NCI-H460 (cell line): ENCODE measurements at places on chromosomes 6 and 20.

GRCh38 chr20:31863296-31864085 is 6.8 kb downstream of the DUSP15 start:
- DNase-seq, result no peak

GRCh38 chr6:149752600-149753373 is 3.2 kb downstream of the PCMT1 start:
- DNase-seq, result no peak

DNA sequence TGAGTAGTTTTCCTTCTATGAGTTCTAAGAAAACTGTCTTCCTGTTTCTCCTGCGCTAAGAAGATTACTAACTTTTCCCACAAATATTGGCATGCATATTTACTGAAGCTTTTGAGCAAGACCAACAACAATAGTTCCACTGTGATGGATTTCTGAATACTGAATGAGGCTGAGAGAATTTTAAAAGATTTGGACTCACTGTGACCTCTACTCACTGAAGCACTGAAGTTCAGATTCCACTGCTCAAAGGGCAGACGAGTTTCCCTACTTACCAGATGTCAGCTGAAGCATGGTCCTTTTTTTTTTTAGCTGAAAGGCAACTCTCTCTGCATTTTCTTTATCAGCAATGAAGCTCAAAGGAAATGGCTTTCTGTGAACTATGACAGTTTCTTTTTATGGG is 718.5 kb downstream of the RFPL4B start:
- no peak for DNase-seq

GRCh38 chr6:137214931-137215330 is 4.3 kb downstream of the IFNGR1 start:
- DNase-seq, result no peak

DNA sequence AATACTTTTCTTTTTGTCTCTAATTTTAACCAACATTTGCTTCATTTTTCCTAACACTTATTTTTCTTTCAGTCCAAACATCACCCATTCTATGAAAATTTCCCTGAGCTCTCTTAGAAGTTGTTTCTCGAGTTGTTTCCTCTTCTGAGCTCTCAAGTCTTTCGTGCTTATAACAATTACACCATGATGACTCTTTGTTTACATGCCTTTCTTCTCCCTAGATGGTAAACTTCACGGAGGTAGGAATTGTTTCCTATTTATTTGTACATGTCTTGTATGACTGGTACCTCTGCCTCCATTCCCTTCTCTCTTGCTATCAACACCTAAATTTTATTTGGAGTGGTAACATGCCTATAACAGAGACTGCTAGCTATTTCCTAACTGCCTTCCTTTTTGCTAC is 6.4 kb downstream of the BLOC1S5 start:
- no peak for DNase-seq

DNA sequence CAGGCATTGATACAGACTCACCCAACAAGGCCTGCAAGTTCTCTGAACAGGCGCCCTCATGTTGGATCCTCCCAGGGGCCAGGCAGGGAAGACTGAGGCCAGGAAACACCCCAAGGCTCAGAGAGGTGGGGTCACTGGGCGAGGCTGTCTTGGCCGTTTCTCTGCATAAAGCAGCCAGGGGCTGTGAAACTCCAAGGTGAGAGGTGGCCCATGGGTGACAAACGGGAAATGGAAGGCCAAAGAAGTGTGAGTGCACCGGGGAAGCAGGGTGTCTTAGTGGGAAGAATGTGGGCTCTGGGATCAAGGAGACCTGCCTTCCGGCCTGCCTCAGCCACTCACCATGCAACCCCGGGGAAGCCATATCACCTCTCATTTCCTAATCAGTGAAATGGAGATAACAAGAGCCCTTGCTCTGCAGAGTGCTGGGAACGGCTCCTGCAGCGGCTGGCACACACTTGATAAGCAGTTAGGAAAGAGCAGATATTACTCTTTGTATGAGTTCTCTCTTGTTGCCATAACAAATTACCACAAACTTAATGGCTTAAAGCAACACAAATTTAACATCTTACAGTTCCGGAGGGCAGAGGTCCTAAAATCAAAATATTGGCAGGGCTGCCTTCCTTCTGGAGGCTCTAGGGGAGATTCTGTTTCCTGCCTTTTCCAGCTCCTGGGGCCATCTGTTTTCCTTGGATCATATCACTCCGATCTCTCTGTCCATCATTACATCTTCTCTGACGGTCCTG is 168.6 kb downstream of the NFATC2 start:
- no peak for DNase-seq

DNA sequence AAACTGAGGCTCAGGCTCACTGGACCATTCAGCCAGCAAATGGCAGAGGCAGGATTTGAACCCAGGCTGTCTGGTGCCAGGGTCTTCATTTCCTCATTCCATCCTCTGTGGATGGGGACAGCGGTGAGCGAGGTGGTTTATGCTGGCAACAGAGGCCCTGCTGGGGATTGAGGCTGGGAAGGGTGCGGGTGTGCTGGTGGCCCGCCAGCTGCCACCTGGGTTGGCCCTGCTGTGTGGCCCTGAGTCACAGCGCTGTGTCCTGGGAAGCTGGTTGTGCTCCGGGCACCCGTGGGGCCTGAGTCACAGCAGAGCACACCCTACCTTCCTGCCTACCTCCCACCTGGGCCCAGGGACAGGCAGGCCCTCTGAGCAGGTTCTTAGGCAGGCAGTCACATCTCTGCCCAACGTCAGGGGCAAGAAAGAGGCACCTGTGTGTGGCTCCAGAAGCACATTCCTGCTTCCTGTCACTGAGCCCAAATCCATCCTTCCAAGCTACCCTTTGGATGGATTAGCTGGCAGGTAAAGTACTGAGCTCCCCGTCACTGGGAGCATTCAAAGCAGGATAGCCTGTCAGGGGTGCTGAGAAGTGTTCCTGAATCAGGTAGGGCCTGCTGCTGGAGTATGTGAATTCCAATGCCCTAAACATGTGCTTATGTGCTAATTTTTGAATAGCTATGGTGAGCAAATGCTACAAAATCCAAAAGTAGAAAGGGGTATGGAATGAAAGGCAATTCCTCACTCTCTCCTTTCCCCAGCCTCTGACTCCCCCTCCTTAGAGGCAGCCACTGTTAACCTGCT is 53.9 kb downstream of the CEBPB start:
- no peak for DNase-seq

DNA sequence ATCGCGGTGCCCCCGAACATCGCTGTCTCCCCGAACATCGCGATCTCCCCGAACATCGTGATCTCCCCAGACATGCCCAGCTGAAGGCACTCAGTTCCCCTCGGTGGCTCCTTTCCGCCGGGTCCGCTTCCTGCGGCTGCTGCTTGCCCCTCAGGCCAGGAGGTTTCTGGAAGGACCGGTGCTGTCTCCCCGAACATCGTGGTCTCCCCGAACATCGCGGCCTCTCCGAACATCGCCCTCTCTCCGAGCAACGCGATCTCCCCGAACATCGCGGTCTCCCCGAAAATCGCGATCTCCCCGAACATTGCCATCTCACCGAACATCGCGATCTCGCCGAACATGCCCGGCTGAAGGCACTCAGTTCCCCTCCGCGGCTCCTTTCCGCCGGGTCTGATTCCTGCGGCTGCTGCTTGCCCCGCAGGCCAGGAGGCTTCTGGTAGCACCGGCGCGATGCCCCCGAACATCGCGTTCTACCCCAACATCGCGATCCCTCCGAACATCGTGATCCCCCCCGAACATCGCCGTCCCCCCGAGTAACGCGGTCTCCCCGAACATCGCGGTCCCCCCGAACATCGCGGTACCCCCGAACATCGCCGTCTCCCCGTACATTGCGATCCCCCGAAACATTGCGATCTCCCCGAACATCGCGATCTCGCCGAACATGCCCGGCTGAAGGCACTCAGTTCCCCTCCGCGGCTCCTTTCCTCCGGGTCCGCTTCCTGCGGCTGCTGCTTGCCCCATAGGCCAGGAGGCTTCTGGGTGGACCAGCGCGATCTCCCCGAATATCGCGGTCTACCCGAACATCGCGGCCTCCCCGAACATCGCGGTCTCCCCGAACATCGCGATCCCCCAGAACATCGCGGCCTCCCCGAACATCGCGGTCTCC is 808 bp downstream of the ULBP1 start:
- DNase-seq, result no peak

GRCh38 chr6:46628498-46628897 is 24.1 kb downstream of the CYP39A1 start:
- no peak for DNase-seq

GRCh38 chr6:18186033-18186432 is 30.8 kb downstream of the KDM1B start:
- DNase-seq, result no peak

DNA sequence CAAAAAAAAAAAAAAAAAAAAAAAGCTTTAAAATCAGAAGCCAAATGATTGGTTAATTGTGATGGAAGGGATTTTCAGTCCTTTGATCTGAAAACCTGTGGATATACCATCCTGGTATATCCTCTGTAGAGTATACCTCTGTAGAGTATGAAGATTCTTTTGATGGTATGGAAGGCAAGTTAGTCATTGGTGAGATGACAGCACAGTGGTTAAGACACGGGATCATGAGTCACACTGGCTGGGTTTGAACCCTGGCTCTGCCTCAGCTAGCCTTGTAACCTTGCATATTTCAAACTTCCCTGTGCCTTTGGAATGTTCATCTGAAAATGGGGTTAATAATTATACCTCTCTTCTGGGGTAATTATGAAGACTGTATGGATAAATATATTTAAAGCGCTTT is 179.3 kb downstream of the CARMIL1 start:
- no peak for DNase-seq

DNA sequence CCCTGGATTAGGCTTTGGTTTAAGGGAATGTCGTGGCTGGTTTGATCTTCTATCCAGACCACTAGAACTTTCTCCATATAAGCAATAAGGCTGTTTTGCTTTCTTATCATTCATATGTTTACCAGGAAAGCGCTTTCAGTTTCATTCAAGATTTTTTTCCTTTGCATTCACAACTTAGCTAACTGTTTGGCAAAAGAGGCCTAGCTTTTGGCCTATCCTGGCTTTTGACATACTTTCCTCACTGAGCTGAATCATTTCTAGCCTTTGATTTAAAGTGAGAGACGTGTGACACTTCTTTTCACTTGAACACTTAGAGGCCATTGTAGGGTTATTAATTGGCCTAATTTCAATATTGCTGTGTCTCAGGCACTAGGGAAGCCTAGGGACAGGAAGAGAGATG is 1.7 kb upstream of the FAM50B start:
- DNase-seq, result no peak

DNA sequence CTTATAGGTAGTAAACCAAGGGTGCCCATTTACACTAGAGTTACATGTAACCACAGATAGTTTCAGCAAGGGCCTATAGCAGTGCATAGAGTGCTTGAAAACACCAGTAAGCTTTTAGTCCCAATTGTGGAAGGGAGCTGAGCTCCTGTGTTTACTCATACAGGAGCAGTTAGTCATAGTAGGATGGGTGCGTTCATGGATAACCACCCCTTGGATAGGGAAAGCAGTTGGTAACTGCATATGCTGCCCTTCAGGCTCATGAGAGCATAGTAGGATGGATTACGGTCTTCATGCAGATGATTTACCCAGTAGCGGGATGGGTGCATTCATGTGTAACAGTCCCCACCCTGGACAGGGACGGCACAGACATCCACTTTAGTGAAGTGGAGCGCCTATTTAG is 45.1 kb downstream of the OR2B6 start:
- no peak for DNase-seq

- no peak for DNase-seq
Observed at GRCh38 chr20:38260025-38260377, 534 bp downstream of the KIAA1755 start.

DNA sequence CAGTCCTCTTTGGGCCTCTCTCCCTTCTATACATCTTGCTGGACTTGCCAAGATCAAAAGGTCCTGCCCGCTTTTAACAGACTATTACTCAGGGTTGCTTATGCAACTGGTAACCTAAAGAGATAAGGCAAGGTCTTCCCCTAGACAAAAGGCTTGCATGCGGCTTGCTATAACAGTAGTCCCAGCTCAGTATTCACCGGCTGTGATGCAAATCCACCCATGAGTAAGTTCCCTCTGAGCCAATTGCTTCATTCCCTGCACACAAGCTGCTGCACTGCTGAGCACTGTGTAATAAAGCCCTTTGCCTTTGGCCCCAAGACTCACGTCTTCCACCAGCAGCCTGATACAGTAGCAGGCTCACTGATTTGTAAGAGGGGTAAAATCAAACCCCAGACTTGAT is 363.8 kb downstream of the PRKN start:
- peak; percentile 16 for DNase-seq

GRCh38 chr6:117955684-117956256 is 48.7 kb downstream of the SLC35F1 start:
- DNase-seq, result no peak

DNA sequence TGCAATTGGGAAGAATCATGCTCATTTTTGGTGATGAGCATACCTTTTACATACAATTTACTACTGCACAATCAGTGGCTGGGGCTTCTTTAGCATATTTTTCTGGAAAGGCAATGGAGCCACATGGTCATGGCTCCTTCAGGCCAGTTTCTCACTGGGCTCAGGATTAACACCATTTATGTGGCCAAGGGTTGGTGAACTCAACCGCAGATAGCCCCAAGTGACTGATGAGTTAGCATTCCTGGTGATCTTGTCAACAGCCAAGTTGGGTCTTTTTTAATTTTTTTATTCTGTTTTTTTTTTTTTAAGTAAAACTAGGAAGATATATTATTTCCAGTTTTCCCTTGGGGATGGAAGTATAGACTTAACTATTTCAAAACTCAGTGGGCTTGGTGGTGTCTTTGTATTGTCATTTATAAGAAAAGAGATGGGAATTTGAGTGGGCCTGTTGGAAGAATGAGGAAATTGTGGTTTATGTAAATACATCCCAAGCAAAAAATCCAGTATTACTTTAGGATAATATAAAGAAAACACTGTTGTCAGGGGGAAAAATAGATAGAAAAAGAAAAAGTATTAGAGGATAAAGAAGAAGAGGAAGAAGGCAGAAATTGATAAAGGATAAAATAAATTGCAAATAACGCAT is 397.4 kb downstream of the MAFB start:
- DNase-seq, result no peak

DNA sequence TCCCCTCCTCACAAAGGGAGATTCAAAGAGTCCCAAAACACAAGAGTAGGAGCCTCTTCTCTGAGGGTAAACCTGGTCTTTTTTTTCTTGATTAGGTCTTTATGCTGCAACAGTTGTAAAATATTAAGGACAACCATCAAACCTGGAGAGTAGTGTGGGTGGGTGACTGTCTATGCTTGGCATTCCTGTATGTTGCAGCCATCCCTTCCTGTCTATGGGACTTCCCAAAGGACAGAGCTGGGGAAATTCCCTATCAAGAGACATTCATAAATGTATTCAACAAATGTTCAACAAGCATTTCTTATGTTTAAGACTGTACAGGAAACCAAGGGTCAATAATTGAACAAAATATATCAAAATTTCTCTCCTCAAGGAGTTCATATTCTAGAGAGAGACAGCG is 5.5 kb downstream of the BTN2A2 start:
- no peak for DNase-seq

DNA sequence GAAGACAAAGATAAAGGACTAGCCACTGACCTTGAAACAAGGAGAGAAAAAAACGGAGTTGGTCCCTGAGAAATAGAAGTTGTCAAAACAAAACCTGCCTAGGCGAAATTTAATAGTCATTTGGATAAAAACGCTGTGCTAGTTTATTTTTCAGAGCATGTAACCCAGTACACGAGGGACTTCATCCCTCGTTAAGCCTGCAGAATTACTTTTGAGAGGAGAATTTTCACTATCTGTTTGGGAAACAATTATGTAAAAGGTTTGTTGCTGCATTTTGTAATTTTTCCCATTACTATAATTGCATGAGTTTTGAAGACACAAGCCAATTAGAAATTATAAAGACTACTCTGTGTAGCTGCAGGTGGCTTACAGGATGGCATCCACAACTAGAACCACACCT is 71.6 kb upstream of the MAP3K7 start:
- no peak for DNase-seq

- no peak for DNase-seq
Observed at GRCh38 chr6:121453191-121453590, 17.7 kb downstream of the GJA1 start.

- DNase-seq, result no peak
Observed at GRCh38 chr6:128107682-128108081, 206.8 kb upstream of the THEMIS start.
